ENCODE measurements at places on chromosomes 6 and 20.

DNA sequence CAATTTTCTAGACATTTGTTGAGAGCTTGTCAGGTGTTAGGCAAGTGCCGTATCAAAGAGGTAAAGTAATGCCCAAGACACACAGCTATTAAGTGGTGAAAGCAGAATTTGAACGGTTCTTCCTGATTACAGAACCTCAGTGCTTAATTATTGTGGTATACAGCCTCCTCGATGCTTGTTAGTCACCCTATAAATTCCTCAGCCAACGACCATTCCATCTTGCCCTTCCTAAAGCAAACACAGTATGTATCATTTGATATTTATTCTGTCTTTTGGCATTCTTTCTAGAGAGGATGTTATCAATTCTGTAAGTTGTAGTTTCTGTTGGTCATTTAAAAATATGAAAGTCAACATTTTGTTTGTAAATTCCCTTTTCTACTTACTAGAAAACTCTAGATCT is 297.8 kb upstream of the BMP2 start:
- no peak for DNase-seq

GRCh38 chr20:12166053-12166717 is 248.5 kb downstream of the BTBD3 start:
- DNase-seq: no peak

DNA sequence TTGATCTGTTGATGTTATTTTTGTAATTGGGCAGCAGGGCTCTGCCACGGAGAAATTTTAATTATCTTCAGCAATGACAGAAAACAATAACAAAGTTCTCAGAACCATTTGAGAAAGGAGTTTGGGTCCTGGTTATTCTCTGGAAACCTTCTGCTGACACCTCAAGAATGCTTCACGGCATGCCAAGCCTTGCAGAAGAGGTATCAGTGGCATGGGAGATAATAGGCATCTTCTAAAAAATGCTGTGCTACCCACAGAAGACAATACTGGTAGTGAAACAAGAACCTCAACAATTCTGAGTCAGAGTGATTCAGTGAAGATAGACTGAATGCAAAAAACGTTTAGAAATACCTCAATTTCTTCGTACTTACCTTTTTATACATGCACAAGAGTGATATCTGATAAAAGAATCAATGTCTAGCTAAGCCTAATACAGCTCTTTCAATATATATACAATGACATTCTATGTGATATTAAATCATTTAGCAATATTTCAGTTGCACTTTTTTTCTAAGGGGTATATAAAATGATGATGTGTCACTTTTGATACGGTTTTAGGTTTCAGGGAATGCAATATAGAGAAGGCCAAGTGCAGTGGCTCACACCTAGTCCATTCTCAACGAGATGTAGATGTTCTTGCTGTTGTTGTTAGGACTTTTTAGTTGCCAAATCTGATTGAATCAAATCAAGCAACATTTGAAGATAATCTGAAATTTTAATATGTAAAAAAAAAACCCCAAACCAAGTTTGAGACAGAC is 110.4 kb upstream of the COL21A1 start:
- DNase-seq: no peak

- no peak for DNase-seq
Observed at GRCh38 chr6:7697432-7697819, 28.5 kb upstream of the BMP6 start.

- no peak for DNase-seq
Observed at GRCh38 chr6:57303931-57304681, 13.3 kb upstream of the PRIM2 start.

- no peak for DNase-seq
Observed at GRCh38 chr6:93358435-93358834, 60.9 kb downstream of the EPHA7 start.

GRCh38 chr6:169445661-169446581 is 192.3 kb upstream of the THBS2 start:
- DNase-seq: no peak

DNA sequence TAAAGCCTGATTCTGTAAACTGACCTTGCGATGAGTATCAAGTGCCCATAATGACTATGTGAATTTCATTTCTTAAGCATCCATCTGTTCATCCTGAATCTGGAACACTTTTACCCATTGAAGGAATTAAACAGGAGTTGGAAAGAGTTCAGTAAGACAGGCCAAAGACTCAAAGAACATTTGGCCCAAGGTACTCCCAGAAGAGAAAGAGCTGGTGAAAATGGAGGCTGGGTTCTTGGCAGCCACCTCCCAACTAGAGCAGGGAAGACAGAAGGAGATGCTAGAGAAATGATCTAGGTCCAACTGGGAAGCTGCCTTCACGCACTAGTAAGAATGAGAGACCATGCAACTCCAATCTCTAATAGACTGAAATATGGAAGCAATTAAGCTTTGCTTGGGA is 290.8 kb upstream of the RNF24 start:
- no peak for DNase-seq

- no peak for DNase-seq
Observed at GRCh38 chr6:23618366-23618765, 507.6 kb upstream of the NRSN1 start.

GRCh38 chr6:13445005-13445743 is 42.2 kb downstream of the GFOD1 start:
- no peak for DNase-seq

DNA sequence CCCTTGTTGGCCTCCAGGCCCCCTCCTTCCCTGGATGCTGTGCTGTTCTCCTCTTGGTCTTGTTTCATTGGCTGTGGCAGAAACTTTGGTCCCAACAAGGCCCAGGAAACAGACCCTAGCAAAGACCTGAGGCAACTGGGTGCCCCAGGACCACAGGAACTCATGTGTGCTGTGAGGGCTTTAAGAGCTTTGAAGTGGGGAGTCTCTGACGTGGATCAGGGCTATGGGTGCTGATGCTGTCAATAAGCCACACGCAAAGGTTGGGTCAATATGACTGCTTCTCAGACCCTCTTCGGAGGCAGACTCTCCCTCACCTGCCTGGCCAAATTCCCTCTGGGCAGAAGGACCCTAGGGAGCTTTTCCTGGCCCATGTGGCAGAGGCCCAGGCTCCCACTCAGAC is 91.5 kb upstream of the MLN start:
- no peak for DNase-seq

DNA sequence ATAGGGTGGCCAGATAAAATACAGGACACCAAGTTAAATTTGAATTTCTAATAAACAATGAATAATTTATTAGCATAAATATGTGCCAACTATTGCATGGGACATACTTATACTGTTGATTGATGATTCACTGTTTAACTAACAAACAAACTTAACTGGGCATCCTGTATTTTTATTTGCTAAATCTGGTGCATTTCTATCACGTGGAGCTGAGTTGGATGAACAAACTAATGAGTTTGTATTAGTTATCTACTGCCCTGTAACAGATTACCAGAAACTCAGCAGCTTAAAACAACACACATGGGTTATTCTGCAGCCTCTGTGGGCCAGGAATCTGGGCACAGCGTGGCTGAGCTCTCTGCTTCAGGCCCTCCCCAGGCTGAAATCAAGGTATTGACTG is 28.2 kb upstream of the PMEPA1 start:
- DNase-seq: no peak

DNA sequence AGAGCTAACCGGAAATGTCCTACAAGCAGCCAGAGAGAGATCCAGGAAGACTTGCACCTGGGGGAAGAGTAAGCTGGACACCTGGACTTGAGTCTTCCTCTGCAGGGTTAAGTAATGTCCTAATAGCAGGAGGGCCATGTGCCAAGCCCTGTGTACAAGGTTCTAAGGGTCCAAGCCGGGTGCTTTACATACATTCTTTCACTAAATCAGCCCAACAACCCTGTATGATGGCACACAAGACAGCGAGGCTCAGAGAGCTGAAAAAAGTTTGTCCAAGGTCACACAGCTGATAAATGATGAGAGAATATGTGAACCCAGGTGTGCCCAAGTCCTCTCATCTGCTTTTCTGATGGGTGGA is 215.1 kb upstream of the CDYL start:
- DNase-seq: no peak

GRCh38 chr6:130693944-130694343 is 133.3 kb upstream of the SMLR1 start:
- no peak for DNase-seq

DNA sequence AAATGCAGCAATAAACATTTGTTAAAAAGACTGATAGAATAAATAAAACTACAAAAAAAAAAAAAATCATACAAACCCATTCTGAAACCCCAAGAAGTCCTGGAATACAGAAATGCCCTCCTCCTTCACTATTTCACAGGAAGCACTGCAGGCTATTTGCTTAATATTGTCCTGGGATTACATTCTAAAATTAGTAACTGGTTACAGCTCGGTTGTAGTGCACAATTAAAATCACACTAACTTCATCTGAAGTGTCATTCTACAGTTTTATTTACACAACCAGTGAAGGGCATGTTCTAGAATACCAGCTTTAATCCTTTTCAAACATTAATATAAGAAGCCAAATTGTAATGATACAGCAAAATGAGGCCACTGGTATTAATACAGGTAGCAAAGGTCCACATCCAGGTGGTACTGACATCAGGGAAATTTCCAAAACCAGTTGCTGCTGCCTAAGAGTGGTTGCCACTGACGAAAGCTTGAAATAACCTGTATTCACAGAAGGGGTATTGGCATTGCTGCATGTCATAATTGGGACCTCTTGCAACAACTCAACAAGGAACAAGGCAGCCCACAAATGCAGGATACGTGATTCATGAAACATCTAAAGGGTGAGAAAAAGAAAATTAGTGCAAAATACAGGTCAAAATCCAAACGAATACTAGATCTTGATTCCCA is 26.9 kb downstream of the AKIRIN2 start:
- DNase-seq: no peak

DNA sequence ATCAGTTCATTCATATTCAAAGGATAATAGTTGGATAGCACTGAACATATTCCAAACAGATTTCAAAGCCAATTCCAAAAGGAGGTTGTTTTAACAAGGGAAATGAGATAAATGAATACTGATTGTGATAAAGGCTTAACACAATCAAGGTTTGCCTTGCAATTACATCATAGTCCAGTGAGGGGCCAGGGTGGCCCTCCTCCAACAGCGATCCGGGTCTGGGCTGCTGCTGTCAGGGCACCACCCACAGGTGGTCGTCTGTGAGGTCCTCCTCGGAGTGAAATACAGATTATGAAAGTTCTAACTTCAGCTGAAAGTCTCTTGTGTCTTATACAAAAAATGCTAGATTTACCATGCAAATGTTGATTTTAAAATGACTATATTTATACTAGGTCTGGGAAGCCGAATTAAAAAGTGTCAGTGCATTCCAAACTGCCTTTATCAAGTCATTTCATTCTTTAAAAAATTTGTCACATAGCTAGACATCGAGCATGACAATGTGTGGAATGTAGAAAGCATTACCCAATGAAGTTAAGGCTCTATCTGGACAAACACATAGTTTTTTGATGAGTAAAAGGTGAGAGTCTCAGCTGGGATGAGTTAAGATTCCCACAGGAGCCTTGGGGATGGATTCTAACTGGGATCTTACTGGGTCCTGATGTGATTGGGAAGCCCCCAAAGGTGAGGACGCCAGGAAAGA is 65.9 kb upstream of the SLC22A23 start:
- DNase-seq: no peak

DNA sequence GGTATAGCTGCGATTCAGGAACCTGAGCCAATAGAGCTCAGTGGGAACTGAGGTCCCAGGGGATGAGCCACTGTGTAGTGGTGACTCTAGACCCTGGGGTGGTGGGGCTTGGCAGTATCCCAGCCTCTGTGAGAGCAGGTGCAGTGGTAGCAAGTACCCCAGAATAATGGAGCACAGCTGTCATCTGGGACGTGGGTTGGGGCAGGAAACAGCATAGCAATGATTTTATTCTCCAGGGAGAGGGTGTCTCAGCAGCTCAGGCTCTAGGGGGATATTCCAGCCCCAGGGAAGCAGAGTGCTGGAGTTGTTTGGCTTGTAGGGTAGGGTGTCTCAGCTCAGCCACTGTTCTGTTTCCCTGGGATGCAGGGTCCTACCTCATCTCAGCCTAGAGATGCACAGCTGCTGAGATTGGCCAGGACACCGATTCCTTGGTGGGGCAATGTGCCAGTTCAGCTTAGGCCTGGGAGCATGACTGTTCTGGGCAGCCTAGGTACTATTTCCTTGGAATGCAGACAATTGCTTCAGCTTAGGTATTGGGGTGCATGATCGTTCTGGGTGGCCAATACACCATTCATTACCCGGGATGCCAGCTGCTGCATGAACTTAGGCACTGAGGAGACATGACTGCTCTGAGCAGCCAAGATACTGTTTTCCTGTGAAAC is 34.0 kb upstream of the NUP153 start:
- DNase-seq: no peak
